ENCODE measurements at places on chromosomes 2 and 18.

GRCh38 chr2:113173542-113174375, at the start of gene PSD4:
PSD4 (plus strand) TSS chr2:113173971; CDS start chr2:113182457, 8,486 bp downstream.
- DNase-seq: peak; percentile 95
- H3K36me3 ChIP-seq: peaks cover 68% of the 10 kb centered on the region
- peak within 1 kb of the TSS; percentile 80 for H3K4me3 ChIP-seq
- H3K27me3 ChIP-seq: no peaks in the 10 kb centered on the region

DNA sequence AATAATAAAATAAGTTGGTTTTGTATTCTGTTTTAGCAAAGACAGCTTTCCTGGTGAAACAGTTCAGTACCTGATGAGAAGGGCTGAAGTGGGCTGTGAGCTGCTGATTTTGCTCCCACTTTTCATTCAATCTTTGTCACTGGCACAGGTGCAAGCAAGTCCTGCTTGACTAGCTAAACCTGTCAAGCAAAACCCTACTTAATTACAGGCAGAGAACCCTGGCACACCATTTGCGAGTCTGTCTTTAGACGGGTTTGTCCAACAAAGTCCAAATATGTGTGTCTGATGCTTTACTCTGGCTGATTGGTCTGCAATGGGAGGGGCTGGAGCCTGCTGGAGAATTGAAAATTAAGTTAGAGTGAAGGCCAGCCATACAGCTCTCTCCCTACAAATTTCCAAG, 267.2 kb downstream of the EPHA4 start:
- no peaks in the 10 kb centered on the region for H3K27me3 ChIP-seq
- H3K4me3 ChIP-seq: no peak overlapping the region
- no peaks in the 10 kb centered on the region for H3K4me1 ChIP-seq
- H3K27ac ChIP-seq: no peak overlapping the region
- no peak for DNase-seq
- no peaks in the 10 kb centered on the region for H3K36me3 ChIP-seq

GRCh38 chr18:50986360-50987087, 18.7 kb downstream of the ELAC1 start:
- no peaks in the 10 kb centered on the region for H3K27me3 ChIP-seq
- DNase-seq: no peak
- no peak overlapping the region for H3K4me3 ChIP-seq
- H3K27ac ChIP-seq: no peak overlapping the region
- peaks cover 23% of the 10 kb centered on the region for H3K36me3 ChIP-seq

- no peaks in the 10 kb centered on the region for H3K4me1 ChIP-seq
- peaks cover 27% of the 10 kb centered on the region for H3K27me3 ChIP-seq
- no peak overlapping the region for H3K27ac ChIP-seq
- no peak overlapping the region for H3K4me3 ChIP-seq
Measured at GRCh38 chr2:205754924-205755321, 72.6 kb downstream of the NRP2 start.

- no peak overlapping the region for H3K27ac ChIP-seq
- H3K4me3 ChIP-seq: no peak overlapping the region
- no peak for DNase-seq
- no peaks in the 10 kb centered on the region for H3K36me3 ChIP-seq
Measured at GRCh38 chr2:105407946-105408743, 9.3 kb upstream of the FHL2 start.

- peaks cover 60% of the 10 kb centered on the region for H3K36me3 ChIP-seq
- peaks cover 76% of the 10 kb centered on the region for H3K4me1 ChIP-seq
- H3K27ac ChIP-seq: peak overlapping the region; percentile 66
- H3K4me3 ChIP-seq: no peak overlapping the region
- DNase-seq: no peak
Measured at GRCh38 chr2:120290737-120291136, 38.1 kb downstream of the RALB start.

GRCh38 chr18:63145851-63146555, 173.6 kb downstream of the BCL2 start:
- H3K4me1 ChIP-seq: peaks cover 25% of the 10 kb centered on the region
- H3K36me3 ChIP-seq: peaks cover 66% of the 10 kb centered on the region
- no peak overlapping the region for H3K27ac ChIP-seq
- no peak overlapping the region for H3K4me3 ChIP-seq
- DNase-seq: no peak
- no peaks in the 10 kb centered on the region for H3K27me3 ChIP-seq

DNA sequence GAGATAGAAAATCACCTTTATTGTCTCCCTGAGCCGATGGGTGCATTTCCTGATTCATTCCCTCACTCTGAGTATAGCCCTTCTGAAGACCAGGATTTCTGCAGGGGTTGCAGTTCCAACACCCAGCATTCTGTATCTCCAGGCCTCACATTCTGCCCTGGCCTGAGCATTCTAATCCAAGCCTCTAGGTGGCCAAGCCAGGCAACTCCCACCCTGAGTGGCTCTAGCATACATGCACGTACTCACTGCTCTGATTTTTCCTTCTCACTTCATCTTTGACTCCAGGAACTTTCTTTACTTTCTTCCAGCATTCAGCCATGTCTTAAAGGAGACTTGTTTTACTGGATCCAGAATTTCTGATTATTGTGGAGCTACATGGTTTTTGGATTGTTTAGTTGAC, 100.7 kb upstream of the STK39 start:
- H3K27ac ChIP-seq: no peak overlapping the region
- H3K4me3 ChIP-seq: no peak overlapping the region
- DNase-seq: no peak
- H3K36me3 ChIP-seq: no peaks in the 10 kb centered on the region
- peaks cover 6% of the 10 kb centered on the region for H3K27me3 ChIP-seq
- H3K4me1 ChIP-seq: peaks cover 5% of the 10 kb centered on the region

- H3K4me1 ChIP-seq: peaks cover 18% of the 10 kb centered on the region
- no peaks in the 10 kb centered on the region for H3K36me3 ChIP-seq
- H3K4me3 ChIP-seq: no peak overlapping the region
- no peak for DNase-seq
- H3K27ac ChIP-seq: no peak overlapping the region
Measured at GRCh38 chr2:178873912-178874311, 66.7 kb upstream of the TTN start.

- H3K4me3 ChIP-seq: no peak overlapping the region
- H3K4me1 ChIP-seq: peaks cover 3% of the 10 kb centered on the region
- DNase-seq: no peak
- H3K27me3 ChIP-seq: no peaks in the 10 kb centered on the region
- no peak overlapping the region for H3K27ac ChIP-seq
Measured at GRCh38 chr2:62455957-62456692, 49.9 kb downstream of the TMEM17 start.

DNA sequence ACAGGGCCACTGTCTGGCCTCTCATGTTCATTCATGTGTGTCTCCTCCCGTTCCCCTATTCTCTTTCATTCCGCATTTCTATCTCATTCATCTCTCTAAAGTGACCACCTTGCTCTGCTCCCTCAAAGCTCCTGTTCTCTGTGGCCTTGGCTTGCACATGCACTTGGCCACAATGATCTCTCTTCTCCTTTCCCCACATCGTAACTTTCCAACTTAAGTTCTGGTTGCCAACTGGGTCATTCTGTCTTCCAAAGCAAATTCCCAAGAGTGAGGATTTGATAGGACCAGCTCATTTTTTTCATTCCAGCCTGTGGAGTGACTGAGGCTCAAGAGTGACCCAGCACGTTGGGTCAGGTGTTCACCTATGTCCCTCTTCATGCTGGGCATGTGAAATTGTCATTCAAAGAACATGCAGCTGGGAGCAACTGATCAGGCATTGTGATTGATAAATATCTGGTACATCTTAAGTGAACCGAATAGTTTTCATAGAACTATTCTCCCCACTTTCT, 14.3 kb upstream of the ITGA6 start:
- DNase-seq: no peak
- no peak overlapping the region for H3K27ac ChIP-seq
- H3K4me1 ChIP-seq: no peaks in the 10 kb centered on the region
- H3K36me3 ChIP-seq: no peaks in the 10 kb centered on the region
- peaks cover 15% of the 10 kb centered on the region for H3K27me3 ChIP-seq

- no peak overlapping the region for H3K4me3 ChIP-seq
- H3K27ac ChIP-seq: no peak overlapping the region
- no peaks in the 10 kb centered on the region for H3K4me1 ChIP-seq
- no peak for DNase-seq
- no peaks in the 10 kb centered on the region for H3K36me3 ChIP-seq
- H3K27me3 ChIP-seq: peaks cover 2% of the 10 kb centered on the region
Measured at GRCh38 chr2:119739580-119740255, 20.0 kb upstream of the PTPN4 start.

GRCh38 chr2:72562451-72563153, 263.2 kb downstream of the EXOC6B start:
- no peak overlapping the region for H3K4me3 ChIP-seq
- no peak overlapping the region for H3K27ac ChIP-seq
- no peaks in the 10 kb centered on the region for H3K27me3 ChIP-seq
- peaks cover 14% of the 10 kb centered on the region for H3K4me1 ChIP-seq
- no peak for DNase-seq

- DNase-seq: no peak
- H3K36me3 ChIP-seq: no peaks in the 10 kb centered on the region
- no peak overlapping the region for H3K27ac ChIP-seq
- H3K4me3 ChIP-seq: no peak overlapping the region
Measured at GRCh38 chr2:164599954-164600589, 21.2 kb downstream of the GRB14 start.

GRCh38 chr2:53188851-53189510, 578.6 kb upstream of the CHAC2 start:
- H3K27ac ChIP-seq: no peak overlapping the region
- H3K27me3 ChIP-seq: no peaks in the 10 kb centered on the region
- DNase-seq: no peak
- no peak overlapping the region for H3K4me3 ChIP-seq

GRCh38 chr18:13257361-13257980, 38.9 kb downstream of the LDLRAD4 start:
- no peak for DNase-seq
- H3K27ac ChIP-seq: no peak overlapping the region
- no peak overlapping the region for H3K4me3 ChIP-seq
- H3K36me3 ChIP-seq: no peaks in the 10 kb centered on the region
- peaks cover 5% of the 10 kb centered on the region for H3K27me3 ChIP-seq

DNA sequence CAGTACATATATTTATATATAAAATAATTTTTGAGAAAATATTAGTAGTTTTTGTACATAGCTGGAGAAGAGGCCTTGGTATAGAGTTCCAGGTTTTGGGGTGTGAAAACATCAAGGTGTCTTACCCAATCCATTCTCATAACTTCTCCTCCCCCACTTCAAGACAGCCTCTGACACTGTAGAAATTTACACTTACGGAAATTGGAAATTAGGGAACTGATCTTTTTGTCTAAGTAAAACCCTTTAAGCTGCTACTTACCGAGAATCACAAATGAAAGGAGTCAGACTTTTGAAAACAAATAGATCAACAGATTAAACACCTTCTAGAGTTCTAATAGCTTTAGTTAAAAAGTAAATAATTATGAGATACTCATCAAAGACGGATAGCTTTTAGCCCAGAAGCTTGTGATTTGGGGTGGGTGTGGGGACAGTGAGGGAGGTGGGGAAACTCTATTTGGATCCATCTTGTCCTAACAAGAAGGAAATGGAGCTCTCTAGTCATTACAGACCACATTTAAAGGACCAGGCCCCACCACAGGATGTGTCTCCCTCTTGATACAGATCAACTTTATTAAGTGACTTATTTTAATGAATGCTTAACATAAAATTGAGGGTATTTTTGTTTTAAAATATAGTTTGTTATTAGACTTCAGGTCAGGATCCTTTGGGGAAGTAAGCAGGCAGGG, 11.1 kb upstream of the FBXO11 start:
- no peaks in the 10 kb centered on the region for H3K36me3 ChIP-seq
- no peak overlapping the region for H3K27ac ChIP-seq
- no peak for DNase-seq
- no peaks in the 10 kb centered on the region for H3K4me1 ChIP-seq

DNA sequence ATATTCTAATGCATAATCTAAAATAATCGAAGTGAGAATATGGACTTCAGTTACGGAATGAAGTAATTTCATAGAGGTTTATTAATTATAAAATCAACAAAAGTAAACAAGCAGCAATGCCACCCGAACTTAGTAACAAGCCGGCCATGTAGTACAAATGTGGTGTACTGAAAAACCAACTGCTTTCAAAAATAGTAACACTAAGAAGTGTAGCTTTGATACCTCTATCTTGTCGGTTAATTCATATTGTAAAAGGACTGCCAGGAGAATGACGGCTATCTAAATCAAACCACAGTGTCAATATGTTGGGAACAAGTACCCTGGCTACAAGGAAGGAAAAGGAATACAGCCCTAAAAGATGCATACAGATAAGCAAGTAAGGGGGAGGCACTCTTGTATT, 48.5 kb downstream of the WDR33 start:
- peaks cover 67% of the 10 kb centered on the region for H3K36me3 ChIP-seq
- H3K27ac ChIP-seq: no peak overlapping the region
- no peak overlapping the region for H3K4me3 ChIP-seq
- DNase-seq: no peak
- peaks cover 2% of the 10 kb centered on the region for H3K4me1 ChIP-seq
- H3K27me3 ChIP-seq: no peaks in the 10 kb centered on the region

- peaks cover 62% of the 10 kb centered on the region for H3K36me3 ChIP-seq
- DNase-seq: peak; percentile 93
- peak overlapping the region; percentile 99 for H3K27ac ChIP-seq
- H3K27me3 ChIP-seq: no peaks in the 10 kb centered on the region
- H3K4me1 ChIP-seq: peaks cover 82% of the 10 kb centered on the region
Measured at GRCh38 chr2:234446404-234447076, 50.3 kb downstream of the ARL4C start.

DNA sequence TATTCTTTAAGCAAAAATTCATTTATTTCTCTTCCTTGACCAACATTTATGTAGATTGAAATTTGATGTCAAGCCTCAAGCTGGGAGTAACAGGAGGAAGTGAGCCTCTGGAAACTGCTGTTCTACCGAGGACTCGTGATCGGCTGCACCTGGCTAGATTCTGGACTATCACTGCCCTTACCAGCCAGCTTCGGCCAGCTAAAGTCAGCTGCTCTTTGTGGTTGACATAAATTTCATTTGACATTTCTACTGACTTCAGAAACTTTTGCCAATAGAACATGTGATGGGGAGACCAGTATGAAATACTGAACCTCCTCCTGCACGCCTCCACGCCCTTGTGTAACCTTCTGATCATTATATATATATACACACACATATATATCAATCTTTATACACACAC, 74.2 kb upstream of the RGPD5 start:
- no peak overlapping the region for H3K27ac ChIP-seq
- peaks cover 2% of the 10 kb centered on the region for H3K27me3 ChIP-seq
- H3K4me3 ChIP-seq: no peak overlapping the region
- H3K36me3 ChIP-seq: no peaks in the 10 kb centered on the region
- no peaks in the 10 kb centered on the region for H3K4me1 ChIP-seq
- DNase-seq: no peak

DNA sequence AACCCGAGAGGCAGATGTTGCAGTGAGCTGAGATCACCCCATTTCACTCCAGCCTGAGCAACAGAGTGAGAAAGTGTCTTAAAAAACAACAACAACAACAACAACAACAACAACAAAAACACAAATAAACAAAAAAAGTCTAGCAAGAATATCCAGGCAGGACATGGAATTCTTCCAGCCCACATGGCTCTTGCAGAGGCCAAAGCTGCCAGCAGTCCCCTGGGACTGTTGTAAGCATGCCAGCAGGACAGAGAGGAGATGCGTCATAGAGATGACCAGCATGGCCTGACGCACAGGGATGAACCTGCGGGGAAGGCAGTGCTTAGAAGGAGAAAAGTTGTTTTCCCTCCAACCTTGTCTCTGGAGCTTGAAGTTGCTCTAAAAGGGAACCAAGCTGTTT, 182.3 kb upstream of the PGAP1 start:
- H3K36me3 ChIP-seq: peaks cover 39% of the 10 kb centered on the region
- DNase-seq: no peak
- no peak overlapping the region for H3K4me3 ChIP-seq
- no peak overlapping the region for H3K27ac ChIP-seq

- peaks cover 33% of the 10 kb centered on the region for H3K27me3 ChIP-seq
- no peak overlapping the region for H3K4me3 ChIP-seq
- H3K27ac ChIP-seq: no peak overlapping the region
- H3K4me1 ChIP-seq: no peaks in the 10 kb centered on the region
- no peak for DNase-seq
Measured at GRCh38 chr2:200658278-200658864, 72.6 kb downstream of the AOX1 start.
